ENCODE measurements at places on chromosomes 4 and X. TPM values are rescaled to one million over a fixed set of nuclear protein-coding genes. Genes with fewer than 3 reads are reported as not detected.
A peak's percentile ranks its signal among the peaks of the same experiment; 100 is the strongest.

DNA sequence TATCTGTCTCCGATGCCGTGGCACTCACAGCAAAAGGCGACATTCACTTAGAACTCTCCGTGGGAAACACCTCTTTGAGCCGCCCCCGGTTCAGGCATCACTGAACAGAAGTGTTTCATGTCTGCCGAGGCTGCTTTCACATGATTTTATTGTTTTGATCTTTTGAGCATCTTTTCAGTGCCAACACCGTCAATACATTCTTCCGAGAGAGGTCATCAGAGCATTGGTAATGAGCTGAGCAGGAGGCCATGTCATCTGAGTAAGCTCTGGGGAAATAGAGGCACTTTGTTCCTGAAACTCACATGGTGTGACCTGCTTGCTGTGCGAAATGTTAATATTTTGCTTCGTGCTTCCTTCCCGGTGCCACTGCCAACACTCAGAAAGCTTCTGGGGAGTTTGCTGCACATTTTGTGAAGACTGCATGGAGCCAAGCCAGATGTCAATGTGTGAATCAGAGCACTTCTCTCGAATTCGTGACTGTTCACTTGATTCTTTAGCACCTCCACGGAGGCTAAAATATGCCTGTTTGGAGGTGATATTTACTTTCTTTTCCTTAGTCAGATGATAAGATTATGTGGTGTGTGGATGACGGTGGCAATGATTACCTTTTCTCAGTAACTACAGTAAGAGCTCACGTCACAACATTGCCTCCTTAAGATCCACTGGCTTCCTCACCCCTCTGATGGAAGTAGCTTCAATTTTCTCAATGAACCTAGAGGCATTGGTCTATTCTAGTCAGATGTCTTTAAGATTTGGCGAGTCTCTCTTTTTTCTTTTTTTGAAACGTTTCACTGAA is 222.3 kb upstream of the HS3ST1 start:
- DNase-seq: peak; percentile 99

GRCh38 chrX:24482823-24483415 is 17.8 kb downstream of the PDK3 start:
- peak; percentile 50 for DNase-seq

- DNase-seq: no peak
These were observed 14.8 kb downstream of the MSX1 start for GRCh38 chr4:4874254-4874653.

DNA sequence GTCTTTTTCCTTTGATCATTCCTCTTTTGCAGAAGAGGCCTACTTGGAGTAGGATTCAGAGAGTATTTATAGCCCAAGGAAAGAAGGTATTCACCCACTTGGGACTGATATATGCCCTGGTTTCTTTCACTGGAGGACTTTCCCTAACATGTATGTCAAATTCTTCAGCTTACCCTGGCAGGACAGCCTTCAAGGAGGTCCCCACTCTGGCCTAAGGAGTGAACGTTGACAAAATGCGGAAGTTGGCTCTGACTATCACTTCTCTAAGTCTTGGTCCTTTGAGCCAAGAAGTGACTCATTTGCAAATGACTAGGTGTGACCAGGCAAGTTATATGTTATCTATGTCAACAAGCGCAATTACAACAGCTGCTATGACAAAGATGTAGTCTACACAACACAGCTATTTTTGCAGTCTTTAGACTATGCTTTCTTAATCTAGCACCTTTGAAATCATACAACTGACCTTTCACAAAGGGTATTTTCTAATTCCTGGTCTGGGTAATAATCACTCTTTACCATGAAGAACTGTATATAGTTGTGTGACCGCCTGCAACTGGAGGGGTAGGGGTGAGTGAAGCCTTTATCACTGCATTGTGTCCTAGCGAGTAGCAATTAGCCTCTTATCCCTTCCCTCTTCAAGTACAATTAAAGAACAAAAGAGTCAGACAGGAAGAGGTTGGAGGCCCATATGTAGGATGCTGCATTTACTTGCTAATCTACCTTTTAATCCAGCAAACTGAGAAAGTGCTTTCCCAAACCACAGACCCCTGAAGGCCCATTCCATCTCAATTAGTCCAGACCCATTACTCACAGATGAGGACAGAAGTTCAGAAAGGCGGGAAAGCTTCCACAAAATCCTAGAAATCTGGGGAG is 50.1 kb downstream of the RASGEF1B start:
- DNase-seq: no peak

DNA sequence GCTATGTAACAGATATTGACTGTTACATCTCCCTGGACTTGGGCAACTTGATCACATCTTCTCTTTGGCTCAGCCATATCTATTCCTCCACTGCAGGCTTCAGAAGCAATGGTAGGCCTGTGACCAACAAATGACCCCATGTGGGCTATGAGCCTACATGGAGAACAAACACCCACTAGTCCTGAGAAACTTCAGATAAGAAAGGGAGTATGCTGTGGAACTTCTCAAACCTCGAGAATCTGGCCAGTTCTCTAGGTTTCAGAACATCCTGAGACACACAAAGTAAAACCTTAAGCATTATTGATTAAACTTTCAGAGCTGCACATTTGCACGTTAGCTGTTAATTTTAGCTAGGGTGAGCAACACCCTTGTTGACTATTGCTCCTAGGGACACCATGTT is 16.3 kb downstream of the RBMX2 start:
- no peak for DNase-seq

DNA sequence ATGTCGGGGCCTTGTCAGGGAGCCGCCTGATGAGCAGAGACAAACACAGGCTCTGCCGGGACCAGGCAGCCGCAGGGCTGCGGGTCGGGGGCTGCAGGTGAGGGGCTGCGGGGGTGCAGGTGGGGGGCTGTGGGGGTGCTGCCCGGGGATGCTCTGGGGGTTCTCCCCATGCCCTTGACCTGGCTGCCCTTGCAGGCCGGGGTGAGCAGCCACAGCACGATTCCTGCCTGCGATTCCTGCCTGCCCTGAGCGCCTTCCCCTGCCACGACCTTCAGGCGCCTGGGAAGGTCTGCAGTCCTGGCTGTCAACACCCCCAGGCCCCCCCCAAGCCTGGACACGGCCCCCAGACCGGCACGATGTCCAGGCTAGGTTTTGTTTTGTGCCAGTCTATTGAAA is 106.3 kb downstream of the FAM53A start:
- DNase-seq: no peak

HTN1 gene
- total RNA-seq: not detected

SORBS2 gene
- 20.3 TPM for total RNA-seq

All from epithelial cell of proximal tubule (primary cell).